Activated T-cell treated with anti-CD3 and anti-CD28 coated beads, Interleukin-2, amount 50 U/mL, for 24 hours (primary cell): ENCODE measurements at places on chromosomes 12 and 14.

DNA sequence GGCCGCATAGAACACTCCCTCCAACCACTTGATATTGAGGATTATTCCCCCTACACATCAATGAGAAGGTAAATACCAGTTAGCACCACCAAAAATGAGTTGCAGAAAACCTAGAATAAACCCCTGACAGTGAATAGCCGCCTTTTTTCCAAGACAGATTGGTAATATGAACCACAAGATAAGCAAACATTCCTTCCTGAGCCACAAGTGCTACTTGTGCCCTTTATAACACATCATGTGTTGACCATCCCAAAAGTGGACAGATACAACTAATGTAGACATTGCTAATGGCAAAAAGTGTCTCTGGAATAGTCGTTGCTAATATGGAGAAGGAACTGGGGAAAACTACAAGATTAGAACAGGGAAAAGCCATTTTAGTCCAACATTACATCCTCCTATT, 17.2 kb downstream of the NOXRED1 start:
- peaks cover 13% of the 10 kb centered on the region for H3K4me1 ChIP-seq
- H3K27me3 ChIP-seq = no peaks in the 10 kb centered on the region
- no peaks in the 10 kb centered on the region for H3K36me3 ChIP-seq
- no peak overlapping the region for H3K27ac ChIP-seq
- no peak overlapping the region for H3K4me3 ChIP-seq
- no peak for DNase-seq

DNA sequence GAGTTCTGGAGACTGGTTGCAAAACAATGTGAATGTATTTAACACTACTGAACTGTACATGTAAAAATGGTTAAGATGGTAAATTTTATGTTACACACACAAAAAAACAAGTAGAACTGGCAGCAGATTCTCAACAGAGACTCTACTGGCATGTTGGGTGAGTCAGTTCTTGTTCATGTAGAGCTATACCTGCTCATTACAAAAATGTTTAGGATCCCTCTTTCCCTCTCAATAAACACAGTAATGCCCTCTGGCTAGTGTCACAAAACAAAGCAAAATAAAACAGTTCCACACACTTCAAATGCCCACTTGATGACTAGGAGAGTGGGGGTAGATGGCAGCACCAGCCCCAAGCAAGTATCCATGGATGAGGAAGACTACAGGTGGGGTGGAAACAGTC, 13.7 kb upstream of the ZNF740 start:
- peaks cover 6% of the 10 kb centered on the region for H3K4me1 ChIP-seq
- H3K36me3 ChIP-seq = peaks cover 23% of the 10 kb centered on the region
- DNase-seq = no peak
- H3K4me3 ChIP-seq = no peak overlapping the region

- H3K36me3 ChIP-seq = no peaks in the 10 kb centered on the region
- no peak overlapping the region for H3K4me3 ChIP-seq
- no peak overlapping the region for H3K27ac ChIP-seq
- no peak for DNase-seq
- H3K27me3 ChIP-seq = peaks cover 3% of the 10 kb centered on the region
Observed at GRCh38 chr14:60215127-60215444, 33.9 kb upstream of the PPM1A start.

DNA sequence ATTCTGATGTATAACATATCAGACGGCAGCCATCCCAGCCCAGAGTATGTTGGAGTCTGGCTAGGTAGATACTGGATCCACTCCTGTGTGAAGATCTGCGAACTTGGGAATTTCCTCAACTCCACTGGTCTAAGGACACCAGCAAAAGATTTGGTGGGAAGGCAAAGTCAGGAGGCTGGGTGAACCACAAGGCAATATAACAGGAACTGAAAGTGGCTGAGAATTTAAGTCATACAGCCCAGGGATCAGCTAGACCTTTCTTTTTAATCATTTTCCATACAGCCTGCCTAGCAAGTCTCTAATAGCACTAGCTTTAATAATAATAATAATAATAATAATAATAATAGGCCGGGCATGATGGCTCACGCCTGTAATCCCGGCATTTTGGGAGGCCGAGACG, 34.8 kb downstream of the BRAP start:
- H3K27ac ChIP-seq = no peak overlapping the region
- H3K36me3 ChIP-seq = peaks cover 79% of the 10 kb centered on the region
- no peaks in the 10 kb centered on the region for H3K4me1 ChIP-seq
- no peaks in the 10 kb centered on the region for H3K27me3 ChIP-seq
- H3K4me3 ChIP-seq = no peak overlapping the region
- no peak for DNase-seq

DNA sequence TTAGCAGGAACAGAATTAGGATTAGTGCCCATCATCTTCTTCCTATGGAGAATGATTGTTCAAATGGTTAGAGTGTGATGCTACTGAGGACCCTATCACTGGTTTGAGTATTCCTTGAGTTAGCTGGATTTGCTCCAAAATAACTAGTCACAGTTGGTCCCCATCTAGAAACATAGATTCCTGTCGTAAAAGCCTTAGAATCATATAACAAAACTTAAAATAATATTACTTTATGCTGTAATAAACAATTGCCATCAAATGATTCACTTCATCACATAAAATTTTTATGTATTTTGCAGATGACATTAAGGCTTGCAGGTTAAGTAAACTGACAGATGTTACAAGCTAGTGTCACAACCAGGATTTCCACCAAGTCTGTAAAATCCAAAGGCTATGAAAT, 209.8 kb downstream of the CCER1 start:
- no peak overlapping the region for H3K27ac ChIP-seq
- DNase-seq = no peak
- no peaks in the 10 kb centered on the region for H3K4me1 ChIP-seq
- H3K36me3 ChIP-seq = no peaks in the 10 kb centered on the region
- no peaks in the 10 kb centered on the region for H3K27me3 ChIP-seq

DNA sequence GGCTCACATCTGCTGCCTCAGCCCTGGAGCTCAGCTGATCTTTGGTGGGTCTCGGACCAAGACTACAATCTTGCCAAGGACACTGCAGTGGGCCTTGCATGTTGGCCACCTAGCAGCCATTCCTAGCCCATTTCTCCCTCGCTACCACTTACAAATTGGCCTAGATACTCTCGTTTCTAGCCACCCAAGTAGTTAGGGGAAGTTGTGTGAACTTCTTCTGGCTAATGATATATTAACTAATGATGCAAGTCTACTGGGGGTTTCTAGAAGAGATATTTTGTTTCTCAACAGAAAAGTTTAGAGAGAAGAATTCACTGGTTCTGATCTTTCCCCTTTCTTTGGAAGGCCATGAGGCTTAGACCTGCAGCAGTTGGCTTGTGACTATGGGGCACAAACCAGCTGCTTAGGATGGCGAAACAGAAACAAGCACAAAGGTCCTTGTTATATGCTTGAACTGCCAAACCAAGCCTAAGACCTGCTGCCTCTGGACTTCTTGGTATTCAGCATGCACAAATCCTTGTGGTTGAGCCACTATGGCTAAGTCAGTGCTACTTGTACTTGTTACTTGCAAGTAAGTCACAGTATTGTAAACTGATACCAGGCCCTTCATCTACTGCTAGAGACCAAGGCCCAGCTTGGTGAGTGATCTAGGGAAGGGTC, 30.5 kb upstream of the GPATCH2L start:
- no peaks in the 10 kb centered on the region for H3K36me3 ChIP-seq
- H3K27me3 ChIP-seq = peaks cover 5% of the 10 kb centered on the region
- H3K4me3 ChIP-seq = no peak overlapping the region
- DNase-seq = no peak

DNA sequence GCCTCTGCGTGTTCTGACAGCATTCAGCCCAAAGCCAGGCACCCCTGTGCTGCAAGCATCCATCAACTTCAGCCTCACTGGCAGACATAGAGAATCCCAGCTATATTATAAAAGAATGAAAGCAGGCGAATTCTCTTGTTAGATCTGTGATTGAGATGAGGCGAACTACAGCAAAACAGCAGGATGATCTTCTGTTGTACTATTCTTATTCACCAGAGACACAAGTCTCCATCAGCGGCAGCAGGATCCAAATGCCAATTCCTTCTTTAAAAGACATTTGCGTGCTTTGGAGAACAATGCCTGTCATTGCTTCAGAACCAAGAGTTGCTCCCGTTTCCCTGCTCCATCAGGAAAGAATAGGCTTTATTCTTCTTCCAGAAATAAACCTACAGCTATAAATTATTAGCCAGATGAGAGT, 188.9 kb downstream of the SLC41A2 start:
- H3K4me3 ChIP-seq = no peak overlapping the region
- H3K27me3 ChIP-seq = no peaks in the 10 kb centered on the region
- DNase-seq = no peak
- H3K4me1 ChIP-seq = peaks cover 15% of the 10 kb centered on the region
- H3K36me3 ChIP-seq = no peaks in the 10 kb centered on the region

DNA sequence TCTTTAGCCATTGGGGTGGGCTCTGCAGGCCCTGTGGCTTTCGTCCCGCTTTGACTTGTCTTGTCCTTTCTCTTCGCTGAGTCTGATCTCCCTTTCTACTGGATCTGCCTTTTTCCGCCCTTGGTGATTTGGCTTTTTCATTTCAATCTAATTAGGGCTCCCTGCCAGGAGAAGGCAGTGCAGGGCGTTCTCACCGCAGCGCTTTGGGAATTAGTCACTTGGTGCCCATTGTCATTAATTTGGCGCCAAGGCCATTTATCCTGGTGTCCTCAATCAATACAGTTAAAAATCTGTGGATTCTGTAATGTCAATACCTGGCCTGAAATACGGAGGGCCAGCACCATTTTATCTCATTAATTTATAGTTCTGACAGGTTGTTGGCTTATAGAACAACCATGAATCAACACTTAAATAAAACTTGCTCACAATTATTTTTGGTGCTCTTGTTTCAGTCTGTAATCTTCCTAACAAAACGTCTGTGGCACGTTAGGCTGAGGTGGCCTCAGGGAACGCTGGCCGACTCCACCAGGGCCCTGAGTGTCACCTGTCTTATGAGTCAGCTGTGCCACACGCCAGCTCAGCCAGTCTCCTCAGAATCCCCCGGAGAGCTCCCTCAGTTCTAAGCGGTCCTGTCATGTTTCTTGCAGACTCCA, 115.7 kb downstream of the BEGAIN start:
- no peak for DNase-seq
- no peak overlapping the region for H3K27ac ChIP-seq
- no peaks in the 10 kb centered on the region for H3K27me3 ChIP-seq
- H3K4me1 ChIP-seq = peaks cover 8% of the 10 kb centered on the region
- peaks cover 7% of the 10 kb centered on the region for H3K36me3 ChIP-seq
- H3K4me3 ChIP-seq = no peak overlapping the region

DNA sequence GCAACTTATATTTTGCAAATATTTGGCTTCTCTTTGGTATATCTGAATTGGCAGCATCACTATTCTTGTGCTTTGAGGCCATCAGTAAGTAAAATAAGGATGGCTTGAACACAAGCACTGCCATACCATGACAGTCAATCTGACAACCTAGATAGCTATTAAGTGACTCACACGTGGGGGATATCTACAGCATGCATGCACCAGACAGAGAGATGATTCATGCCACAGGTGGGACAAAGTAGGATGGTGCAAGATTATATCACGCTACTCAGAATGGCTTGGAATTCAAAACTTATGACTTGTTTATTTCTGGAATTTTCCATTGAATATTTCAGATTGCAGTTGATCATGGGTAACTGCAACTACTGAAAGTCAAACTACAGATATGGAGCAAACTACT, 675.6 kb upstream of the MDGA2 start:
- H3K27ac ChIP-seq = no peak overlapping the region
- H3K36me3 ChIP-seq = no peaks in the 10 kb centered on the region
- no peaks in the 10 kb centered on the region for H3K27me3 ChIP-seq
- no peaks in the 10 kb centered on the region for H3K4me1 ChIP-seq

DNA sequence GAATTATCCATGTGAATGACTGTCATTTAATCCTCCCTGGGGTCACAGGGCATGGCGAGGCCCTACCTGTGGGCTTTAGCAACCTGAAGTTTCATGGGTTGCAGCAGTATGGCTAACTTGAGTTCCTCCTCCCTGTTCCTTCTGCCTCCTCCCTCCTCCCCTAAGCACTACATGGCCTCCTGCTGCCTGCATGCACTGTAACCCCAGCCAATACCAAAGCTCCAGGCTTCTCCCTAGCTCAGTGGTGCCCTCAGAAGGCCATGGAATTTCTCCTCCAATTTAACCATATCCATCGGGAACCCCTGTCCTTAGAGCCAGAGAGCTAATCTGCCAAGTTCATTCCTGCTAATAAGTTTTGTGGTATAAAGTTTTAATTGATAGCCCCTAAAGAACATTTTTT, 95.1 kb downstream of the NT5DC3 start:
- no peak overlapping the region for H3K4me3 ChIP-seq
- no peak overlapping the region for H3K27ac ChIP-seq
- no peak for DNase-seq
- no peaks in the 10 kb centered on the region for H3K36me3 ChIP-seq

DNA sequence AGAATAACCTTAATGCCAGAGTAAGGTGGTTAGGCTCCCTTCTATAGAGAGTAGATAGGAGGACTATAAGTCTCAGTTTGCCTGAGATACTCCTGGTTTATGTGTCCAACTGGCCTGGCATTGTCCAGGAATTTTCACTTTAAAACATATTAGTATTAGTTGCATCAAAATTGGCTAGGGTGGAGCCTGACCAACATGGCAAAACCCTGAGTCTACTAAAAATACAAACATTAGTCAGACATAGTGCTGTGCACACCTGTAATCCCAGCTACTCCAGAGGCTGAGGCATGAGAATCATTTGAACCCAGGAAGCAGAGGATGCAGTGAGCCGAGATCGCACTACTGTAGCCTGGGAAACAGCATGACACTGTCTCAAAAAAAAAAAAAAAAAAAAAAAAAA, 11.9 kb downstream of the WDHD1 start:
- no peak overlapping the region for H3K4me3 ChIP-seq
- peaks cover 75% of the 10 kb centered on the region for H3K36me3 ChIP-seq
- H3K4me1 ChIP-seq = peaks cover 4% of the 10 kb centered on the region
- H3K27me3 ChIP-seq = no peaks in the 10 kb centered on the region

DNA sequence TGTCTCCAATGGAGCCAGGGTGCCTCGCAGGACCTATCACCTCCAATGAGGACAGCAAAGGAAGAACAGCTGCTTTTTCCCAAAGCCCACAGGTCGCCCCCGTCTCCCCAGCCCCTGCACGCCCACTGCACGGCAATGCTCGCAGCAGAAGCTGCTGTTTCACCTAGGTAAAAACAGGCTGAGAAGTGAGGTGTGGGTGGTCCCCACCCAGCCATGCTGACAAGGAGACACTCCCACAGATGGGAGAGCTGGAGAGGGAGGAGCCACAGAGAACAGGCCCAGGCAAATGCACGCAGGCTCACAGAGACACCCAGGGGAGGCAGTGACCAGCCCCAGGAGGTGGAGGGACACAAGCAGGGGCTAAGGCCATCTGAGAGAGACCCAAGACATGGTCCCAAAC, 10.4 kb downstream of the CFAP73 start:
- peaks cover 8% of the 10 kb centered on the region for H3K27me3 ChIP-seq
- no peak overlapping the region for H3K27ac ChIP-seq
- peaks cover 82% of the 10 kb centered on the region for H3K36me3 ChIP-seq
- H3K4me3 ChIP-seq = no peak overlapping the region

DNA sequence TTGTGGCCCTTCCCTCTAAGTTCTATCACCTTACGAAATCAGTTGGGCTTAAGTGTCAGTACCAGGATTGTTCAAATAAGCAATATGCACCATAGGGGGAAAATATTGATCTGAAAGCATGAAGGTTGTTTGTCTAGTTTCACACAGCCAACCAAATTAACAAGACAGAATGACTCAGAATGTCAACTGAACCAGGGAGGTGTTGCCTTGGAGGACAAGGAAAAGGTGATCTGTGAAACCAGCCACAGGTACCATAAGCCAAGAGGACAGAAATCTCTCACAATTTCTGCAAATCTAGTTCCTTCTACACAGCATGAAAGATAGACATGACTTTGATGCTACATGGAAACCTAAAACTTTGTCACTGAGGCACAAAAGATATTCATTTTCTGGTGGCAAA, 297.9 kb downstream of the BCL11B start:
- peaks cover 2% of the 10 kb centered on the region for H3K36me3 ChIP-seq
- peaks cover 6% of the 10 kb centered on the region for H3K4me1 ChIP-seq
- no peak overlapping the region for H3K4me3 ChIP-seq
- no peak for DNase-seq
- no peak overlapping the region for H3K27ac ChIP-seq
